Frontal cortex (tissue), 4 donors: ENCODE measurements at places on chromosomes 1 and 21. TPM values are rescaled to one million over a fixed set of nuclear protein-coding genes. Genes with fewer than 3 reads are reported as not detected.

GRCh38 chr21:42164064-42164789 lies 54.7 kb upstream of the ABCG1 start:
- DNase-seq: no peak

DNA sequence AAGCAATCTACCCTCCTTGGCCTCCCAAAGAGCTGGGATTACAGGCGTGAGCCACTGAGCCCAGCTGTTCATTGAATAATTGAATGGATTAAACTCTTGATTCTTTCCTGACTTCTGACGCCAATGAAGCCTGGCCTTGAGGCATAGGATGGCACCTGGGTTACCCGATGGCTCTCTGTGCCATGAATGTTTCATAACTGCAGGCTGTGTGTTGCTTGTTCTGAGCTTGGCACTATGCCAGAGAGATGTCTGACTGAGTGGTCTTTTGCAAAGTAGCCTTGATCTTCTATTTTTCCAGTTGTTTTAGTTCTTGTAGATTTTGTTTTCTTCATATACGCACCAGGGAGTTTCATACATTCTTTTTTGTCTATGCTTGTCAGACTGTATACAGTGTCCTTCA lies 38.5 kb upstream of the AK4 start:
- no peak for DNase-seq

Gene OR2W3
- total RNA-seq: 2.9 TPM

GRCh38 chr1:154770897-154771594 lies 99.0 kb downstream of the KCNN3 start:
- DNase-seq: no peak

DNA sequence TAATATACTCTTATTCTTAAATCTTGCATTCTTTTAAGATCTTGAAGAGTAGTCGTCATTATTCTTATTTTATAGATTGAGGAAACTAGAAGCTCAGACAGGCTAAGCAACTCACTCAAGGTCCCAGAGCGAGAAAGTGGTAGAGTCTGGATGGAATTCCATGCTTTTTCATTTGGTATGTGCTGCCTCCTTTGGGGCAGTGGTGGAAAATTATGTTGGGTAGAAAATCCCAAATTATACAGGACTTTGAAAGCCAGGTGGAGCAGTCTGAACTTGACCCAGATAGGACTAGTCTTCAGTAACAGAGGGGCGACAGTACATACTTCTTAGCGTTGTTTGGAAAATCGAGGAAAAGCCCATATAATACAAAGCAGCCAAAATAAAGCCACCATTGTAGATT lies 205.6 kb downstream of the ATG4C start:
- DNase-seq: no peak

DNA sequence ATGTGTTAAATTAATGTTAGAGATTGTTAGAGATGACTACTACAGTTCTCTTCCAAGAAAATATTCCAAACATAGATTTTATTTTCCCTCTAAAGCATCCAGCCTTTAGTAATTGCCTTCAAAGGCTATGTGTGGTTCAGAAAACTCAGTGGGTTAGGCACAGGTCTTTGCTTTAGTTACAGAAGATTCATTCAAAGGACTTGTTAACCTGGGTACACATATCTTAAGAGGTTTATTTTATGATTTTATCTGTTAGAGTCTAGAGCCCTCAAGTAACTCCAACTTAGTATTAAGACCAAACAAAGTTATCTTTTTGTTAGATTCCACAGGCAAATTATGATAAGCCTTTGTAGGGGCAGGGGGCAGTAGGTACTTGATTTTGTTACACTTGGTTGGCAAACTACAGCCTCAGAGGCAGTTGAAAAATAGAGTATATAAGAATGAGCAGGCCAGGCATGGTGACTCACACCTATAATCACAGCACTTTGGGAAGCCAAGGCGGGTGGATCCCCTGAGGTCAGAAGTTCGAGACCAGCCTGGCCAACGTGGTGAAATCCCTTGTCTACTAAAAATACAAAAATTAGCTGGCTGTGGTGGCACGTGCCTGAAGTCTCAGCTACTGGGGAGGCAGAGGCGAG lies 37.9 kb downstream of the CXADR start:
- DNase-seq: no peak

GRCh38 chr21:41425954-41426675 lies at the start of gene MX1:
Gene MX1, plus strand, starts transcription at chr21:41426239. Its CDS starts 5,832 bp downstream, at chr21:41432071.
- DNase-seq: peak; percentile 31

Gene RXRG
- total RNA-seq: 42.0 TPM

Gene RNU1-1
- total RNA-seq: under 0.01 TPM

Gene MIXL1
- not detected for total RNA-seq

Gene DNAH14
- total RNA-seq: 37.5 TPM

Gene B3GALT5
- 0.41 TPM for total RNA-seq

DNA sequence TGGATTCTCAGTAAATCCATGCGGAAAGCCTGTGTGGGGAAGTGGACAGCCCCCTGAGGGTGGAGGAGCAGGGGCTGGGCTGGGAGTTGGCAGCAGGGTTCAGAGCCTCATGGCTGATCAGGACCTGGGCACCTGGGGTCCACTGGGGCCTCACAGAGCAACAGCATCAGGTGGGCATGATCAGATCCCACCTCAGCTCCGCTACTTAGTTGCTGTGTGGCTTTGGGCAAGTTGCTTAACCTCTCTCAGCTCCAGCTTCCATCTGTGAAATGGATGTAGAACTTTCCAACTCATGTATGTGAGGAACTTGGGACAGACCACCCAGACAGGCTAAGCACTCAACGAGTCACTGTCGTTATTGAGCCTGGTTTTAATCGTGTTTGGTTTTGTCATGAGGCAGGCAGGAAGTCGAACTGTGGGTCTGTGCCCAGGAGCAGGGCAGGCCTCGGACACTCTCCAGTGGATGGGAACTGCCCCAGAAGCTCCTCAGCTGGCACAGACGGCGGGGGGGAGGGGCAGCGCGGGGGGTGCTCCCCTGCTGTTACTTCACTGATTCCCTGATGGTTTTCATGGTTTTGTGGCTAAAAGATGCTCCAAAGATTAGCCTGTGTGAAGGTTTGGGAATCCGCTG lies 155.8 kb upstream of the TMEM51 start:
- no peak for DNase-seq

DNA sequence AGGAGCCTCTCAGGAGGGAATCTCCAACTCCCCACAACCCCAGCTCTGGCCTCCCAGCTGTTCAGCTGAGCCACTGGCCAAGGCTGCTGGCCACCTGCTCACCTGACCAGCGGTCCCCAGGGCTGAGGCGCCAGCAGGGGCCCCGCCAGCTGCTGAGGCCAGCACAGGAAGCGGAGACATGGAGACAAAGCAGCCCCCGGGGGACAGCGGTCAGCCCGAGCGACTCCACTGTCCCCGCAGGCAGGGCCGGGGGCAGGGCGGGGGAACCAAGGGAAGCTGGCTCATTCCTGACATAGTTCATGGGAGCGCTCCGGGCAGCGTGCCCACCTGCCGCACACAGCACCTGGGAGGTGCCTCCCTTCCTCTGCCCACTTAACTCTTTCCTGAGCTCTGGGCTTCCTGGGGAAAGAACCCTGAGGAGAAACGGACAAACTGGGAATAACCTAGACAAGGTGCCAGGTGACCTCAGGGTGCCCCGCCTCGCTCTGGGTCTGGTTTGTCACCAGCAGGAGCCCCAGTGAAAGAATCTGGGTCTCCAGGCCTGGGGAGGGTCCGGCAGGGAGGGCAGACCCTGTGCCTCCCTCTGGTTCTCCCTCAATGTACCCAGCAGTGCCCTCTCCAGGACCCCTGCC lies 10.7 kb downstream of the EPHA2 start:
- no peak for DNase-seq

DNA sequence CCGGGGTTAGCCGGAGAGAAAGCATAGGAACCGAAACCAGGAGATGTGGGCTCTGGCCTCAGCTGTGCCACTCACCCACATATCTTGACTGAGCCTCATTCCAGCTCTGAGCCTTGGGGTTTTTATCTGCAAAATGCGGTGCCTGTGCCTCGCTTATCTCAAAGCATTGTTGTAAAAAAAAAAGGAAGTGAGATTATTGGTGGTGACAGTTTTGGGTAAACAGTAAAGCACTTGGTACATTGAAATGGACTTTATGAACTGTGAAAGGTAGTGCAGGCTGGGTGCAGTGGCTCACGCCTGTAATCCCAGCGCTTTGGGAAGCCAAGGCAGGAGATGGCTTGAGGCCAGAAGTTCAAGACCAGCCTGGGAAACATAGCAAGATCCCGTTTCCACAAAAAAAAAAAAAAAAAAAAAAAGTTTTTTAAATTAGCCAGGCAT lies 3.8 kb downstream of the PTAFR start:
- no peak for DNase-seq

DNA sequence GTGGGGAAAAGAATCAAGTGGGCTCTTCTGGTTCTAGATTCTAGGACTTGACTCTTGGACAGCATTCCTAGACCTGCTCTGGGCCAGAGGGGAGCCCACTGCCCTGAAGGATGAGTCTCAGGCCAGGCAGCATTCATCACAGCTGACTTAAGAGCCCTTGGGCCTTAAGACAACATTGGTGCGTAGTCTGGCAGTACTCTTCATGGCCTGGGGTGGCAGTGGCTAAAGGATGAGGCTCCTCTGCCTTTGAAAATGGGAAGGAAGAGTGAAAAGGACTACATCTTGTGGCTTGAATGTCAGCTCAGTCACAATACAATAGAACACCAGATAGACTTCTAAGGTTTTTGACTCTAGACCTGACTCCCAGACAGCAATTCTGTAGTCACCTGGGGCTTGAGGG lies 1415.1 kb upstream of the PRMT6 start:
- DNase-seq: no peak

GRCh38 chr1:119115311-119115710 lies 25.1 kb downstream of the WARS2 start:
- DNase-seq: no peak
